Mesothelial cell of epicardium (in vitro differentiated cells): ENCODE measurements at places on chromosomes 5 and 9. TPM values are rescaled to one million over a fixed set of nuclear protein-coding genes. Genes with fewer than 3 reads are reported as not detected.
A peak's percentile ranks its signal among the peaks of the same experiment; 100 is the strongest.

TNFSF15 gene
- total RNA-seq = 11.7 to 12.2 TPM (median 12.2 TPM) in 3 replicates

PLAC8L1 gene
- 2.3 to 4.2 TPM (median 2.6 TPM) in 3 replicates for total RNA-seq

OR1J4 gene
- not detected in 3 replicates for total RNA-seq

DNA sequence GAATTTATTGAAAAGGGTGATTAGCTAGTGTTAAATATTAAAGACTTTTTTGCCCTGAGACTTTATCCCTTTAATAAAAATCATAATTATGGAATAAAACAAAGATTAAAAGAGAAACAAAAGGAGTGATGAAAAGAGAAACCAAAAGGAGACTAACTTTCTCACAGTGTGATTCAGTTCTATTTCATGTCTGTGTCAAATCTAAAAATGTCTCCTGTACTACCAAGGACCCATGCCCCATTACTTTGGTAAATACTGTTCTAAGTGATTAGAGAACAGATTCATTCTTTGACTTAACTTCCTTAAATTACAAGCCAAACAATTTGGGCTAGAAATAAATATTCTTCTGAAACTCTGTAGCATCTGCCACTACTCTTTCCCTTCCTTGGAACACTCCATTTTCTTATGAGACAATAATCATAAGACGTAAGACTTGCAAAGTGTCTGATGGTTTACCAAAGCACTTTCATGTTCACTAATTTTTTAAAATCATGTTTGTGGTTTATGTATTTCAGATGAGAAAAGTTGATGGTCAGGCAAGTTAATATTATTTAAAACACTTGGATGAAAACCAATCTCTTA lies 319.0 kb downstream of the EBF1 start:
- DNase-seq = no peak
- H3K4me1 ChIP-seq = peaks cover 10% of the 10 kb centered on the region
- H3K27ac ChIP-seq = no peak overlapping the region
- H3K36me3 ChIP-seq = no peaks in the 10 kb centered on the region
- H3K27me3 ChIP-seq = peaks cover 4% of the 10 kb centered on the region

DNA sequence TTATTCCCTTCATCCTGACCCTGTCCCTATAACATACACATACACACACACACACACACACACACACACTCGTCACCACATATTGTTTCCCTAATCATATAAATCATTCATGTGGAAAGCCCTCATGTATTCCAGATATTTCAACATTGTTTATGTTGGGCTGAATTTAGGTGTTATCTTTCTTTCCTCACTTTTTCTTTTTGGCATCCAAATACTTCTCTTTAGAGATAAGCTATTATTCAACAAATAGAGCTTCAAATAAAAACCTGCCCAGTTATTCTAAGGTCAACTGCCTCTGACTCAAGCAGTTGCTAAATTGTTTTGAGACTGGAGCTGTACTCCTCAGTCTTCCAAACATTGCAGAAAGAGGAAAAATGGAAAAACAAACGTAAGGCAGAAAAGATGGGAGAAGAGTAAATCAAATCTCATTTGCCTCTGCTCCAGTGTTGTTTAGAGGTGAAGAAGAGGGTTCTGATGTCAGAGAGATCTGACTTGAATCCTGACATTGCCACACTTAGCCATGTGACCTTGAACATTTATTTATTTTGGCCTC lies 215.7 kb downstream of the GAS1 start:
- peaks cover 56% of the 10 kb centered on the region for H3K4me1 ChIP-seq
- H3K4me3 ChIP-seq = no peak overlapping the region
- no peaks in the 10 kb centered on the region for H3K36me3 ChIP-seq
- no peak for DNase-seq
- H3K27ac ChIP-seq = peak overlapping the region; percentile 62

- H3K36me3 ChIP-seq = no peaks in the 10 kb centered on the region
- no peak for DNase-seq
- H3K4me1 ChIP-seq = peaks cover 89% of the 10 kb centered on the region
- H3K27me3 ChIP-seq = no peaks in the 10 kb centered on the region
- peak overlapping the region; percentile 65 for H3K27ac ChIP-seq
Measured at GRCh38 chr5:41790038-41790776, 80.0 kb downstream of the OXCT1 start.

DNA sequence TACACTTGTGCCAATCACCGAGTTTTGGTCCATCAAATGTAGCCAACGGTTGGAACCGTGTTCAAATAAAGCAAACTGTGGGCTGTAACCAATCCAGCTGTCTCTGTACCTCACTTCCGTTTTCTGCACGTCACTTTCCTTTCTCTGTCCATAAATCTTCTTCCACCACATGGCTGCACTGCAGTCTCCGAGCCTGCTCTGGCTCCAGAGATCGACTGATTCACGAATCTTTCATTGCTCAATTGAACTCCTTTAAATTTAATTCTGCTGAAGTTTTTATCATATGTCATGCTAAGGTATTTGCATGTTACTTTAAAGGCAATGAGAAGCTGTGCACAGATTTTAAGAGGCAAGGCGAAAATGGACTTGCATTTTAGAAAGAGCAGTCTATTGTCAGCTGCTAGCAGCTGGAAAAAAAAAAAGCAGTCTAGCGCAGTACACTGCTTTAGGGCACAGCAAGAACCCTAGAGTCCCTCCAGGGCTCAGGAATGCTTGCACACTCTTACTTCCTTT lies 13.2 kb downstream of the TTC39B start:
- no peaks in the 10 kb centered on the region for H3K27me3 ChIP-seq
- H3K4me3 ChIP-seq = no peak overlapping the region
- H3K4me1 ChIP-seq = peaks cover 13% of the 10 kb centered on the region
- H3K27ac ChIP-seq = no peak overlapping the region
- no peak for DNase-seq

- no peak for DNase-seq
- H3K4me1 ChIP-seq = peaks cover 44% of the 10 kb centered on the region
- peaks cover 2% of the 10 kb centered on the region for H3K27me3 ChIP-seq
- peak overlapping the region; percentile 87 for H3K27ac ChIP-seq
Measured at GRCh38 chr9:82489201-82489821, 500.7 kb downstream of the SPATA31D1 start.

- peaks cover 3% of the 10 kb centered on the region for H3K4me1 ChIP-seq
- H3K4me3 ChIP-seq = no peak overlapping the region
- no peaks in the 10 kb centered on the region for H3K27me3 ChIP-seq
- no peak overlapping the region for H3K27ac ChIP-seq
Measured at GRCh38 chr9:27505744-27506161, 18.3 kb upstream of the IFNK start.

- peaks cover 5% of the 10 kb centered on the region for H3K4me1 ChIP-seq
- no peaks in the 10 kb centered on the region for H3K36me3 ChIP-seq
- no peak overlapping the region for H3K27ac ChIP-seq
- DNase-seq = no peak
- no peak overlapping the region for H3K4me3 ChIP-seq
Measured at GRCh38 chr5:8953016-8953415, 592.9 kb downstream of the SEMA5A start.

DNA sequence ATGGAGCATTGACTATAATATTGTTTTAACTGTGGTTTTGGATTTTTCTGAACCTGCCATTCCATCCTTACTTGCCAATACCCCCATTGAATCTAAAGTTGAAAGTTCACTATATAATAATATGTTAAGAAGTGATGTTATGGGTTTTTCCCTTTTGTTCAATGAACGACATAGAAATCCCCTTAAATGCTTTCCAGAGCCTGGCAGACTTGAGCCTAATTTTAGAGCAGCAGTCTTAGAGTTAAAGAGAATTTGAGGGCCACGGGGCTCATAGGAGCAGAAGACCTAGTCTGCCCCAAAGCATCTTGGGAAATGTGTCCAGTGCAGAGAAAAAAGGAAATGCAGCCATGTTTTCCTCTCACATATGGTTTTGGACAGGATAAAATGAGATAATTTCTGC lies 146.1 kb upstream of the SLC44A1 start:
- no peaks in the 10 kb centered on the region for H3K27me3 ChIP-seq
- no peaks in the 10 kb centered on the region for H3K4me1 ChIP-seq
- no peak for DNase-seq
- H3K4me3 ChIP-seq = no peak overlapping the region
- no peaks in the 10 kb centered on the region for H3K36me3 ChIP-seq

DNA sequence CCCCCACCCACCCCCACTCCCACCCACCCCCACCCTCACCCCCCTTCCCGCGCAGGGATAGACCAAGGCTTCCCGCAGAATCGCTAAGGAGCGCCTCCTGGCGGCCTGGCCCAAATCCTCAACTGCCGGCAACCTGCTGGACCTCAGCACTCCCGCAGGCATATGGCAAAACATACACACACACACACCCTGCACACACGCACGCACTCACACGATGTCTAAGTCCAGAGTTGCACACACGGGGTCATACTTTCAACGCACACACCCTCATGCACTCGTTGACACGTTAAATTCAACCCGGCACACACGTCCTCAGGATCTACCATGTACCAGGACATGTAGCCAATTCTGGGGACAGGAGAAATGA lies 1.7 kb downstream of the CPLX2 start:
- H3K27ac ChIP-seq = no peak overlapping the region
- peaks cover 86% of the 10 kb centered on the region for H3K27me3 ChIP-seq
- H3K4me3 ChIP-seq = peak overlapping the region; percentile 7
- H3K36me3 ChIP-seq = no peaks in the 10 kb centered on the region
- peaks cover 2% of the 10 kb centered on the region for H3K4me1 ChIP-seq

GRCh38 chr9:114629563-114630090 lies 18.5 kb downstream of the TMEM268 start:
- H3K4me1 ChIP-seq = no peaks in the 10 kb centered on the region
- H3K27ac ChIP-seq = no peak overlapping the region
- no peaks in the 10 kb centered on the region for H3K27me3 ChIP-seq
- DNase-seq = no peak
- H3K36me3 ChIP-seq = peaks cover 28% of the 10 kb centered on the region

- no peak for DNase-seq
- H3K36me3 ChIP-seq = peaks cover 3% of the 10 kb centered on the region
- peaks cover 21% of the 10 kb centered on the region for H3K4me1 ChIP-seq
- no peaks in the 10 kb centered on the region for H3K27me3 ChIP-seq
- H3K27ac ChIP-seq = no peak overlapping the region
- H3K4me3 ChIP-seq = no peak overlapping the region
Measured at GRCh38 chr5:34011536-34011935, 3.7 kb upstream of the AMACR start.

DNA sequence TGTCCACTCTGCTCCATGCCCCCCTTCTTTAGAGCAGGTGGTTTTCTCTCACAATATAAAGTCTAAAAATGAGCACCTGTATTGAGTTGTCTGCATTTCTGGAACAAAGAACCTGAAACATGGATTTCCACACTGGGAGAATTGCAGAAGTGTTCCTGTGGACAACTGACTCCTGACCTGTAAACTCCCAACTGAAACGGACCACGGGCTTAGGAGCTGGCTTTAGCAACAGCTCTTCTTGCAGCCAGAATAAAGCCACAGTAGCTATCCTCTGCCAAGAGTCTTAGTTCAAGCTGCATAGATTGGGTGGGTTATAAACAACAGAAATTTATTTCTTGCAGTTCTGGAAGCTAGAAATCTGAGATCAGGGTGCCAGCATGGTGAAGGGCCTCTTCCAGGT lies 194.7 kb downstream of the DTWD2 start:
- no peaks in the 10 kb centered on the region for H3K36me3 ChIP-seq

DNA sequence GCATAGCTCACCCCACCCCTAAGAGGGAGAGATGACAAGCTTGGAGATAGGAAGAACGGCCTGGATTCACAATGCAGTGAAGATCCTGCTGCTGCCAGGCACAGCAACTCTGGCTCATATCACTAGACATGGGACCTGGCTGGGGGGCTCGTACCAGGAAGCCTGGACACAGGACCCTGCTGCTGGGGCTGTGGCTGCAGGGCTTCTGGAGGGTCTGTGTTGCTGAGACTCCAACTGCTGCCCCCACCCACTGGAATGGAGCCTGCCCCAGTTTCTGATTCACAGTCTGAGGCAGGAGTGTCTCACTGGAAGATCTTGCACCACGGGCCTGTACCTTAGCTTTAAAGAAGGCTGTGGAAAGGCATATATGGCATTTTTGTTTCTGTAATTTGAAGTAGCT lies 31.0 kb upstream of the GLRX start:
- H3K27ac ChIP-seq = no peak overlapping the region
- H3K27me3 ChIP-seq = peaks cover 2% of the 10 kb centered on the region
- no peaks in the 10 kb centered on the region for H3K36me3 ChIP-seq
- H3K4me3 ChIP-seq = no peak overlapping the region
- no peak for DNase-seq

DNA sequence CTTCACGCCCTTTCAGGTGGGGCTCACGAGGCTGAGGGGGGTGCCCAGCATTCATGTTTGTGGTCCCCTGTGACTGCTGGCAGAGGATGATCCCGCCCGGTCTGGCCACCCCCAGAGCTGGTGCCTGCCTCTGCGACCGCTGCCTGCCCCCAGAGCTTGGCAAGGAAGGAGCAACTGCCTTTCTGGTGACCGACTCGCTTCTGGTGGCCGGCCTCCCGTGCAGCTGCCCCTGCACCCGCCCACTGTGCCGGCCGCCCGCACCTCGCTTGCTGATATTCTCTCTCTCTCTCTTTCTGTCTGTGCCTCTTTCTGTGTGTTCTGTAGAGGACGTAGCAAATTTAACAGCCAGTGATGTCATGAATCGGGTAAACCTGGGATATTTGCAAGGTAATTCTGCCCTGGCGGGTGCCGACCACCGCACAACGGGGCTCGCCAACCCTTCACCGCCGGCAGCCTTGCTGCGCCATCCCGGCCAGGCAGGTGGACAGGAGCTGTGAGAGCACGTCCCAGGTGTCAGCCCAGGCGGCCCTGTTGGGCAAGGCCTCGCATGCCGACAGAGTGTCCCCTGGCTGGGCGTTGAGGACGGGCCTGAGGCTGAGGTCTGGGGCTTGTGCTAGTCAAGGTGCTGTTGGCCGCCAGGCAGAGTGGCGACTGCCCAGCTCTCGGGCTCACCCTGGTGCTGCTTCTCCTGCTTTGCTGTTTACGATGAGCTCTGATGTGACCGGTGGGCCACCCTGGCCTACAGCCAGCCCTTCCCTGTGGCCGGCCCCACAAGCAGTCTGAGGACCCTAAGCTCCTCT lies 86.0 kb downstream of the KCNT1 start:
- H3K36me3 ChIP-seq = no peaks in the 10 kb centered on the region
- H3K4me3 ChIP-seq = no peak overlapping the region
- no peak overlapping the region for H3K27ac ChIP-seq
- H3K27me3 ChIP-seq = peaks cover 2% of the 10 kb centered on the region
- no peaks in the 10 kb centered on the region for H3K4me1 ChIP-seq
- no peak for DNase-seq
